ENCODE measurements at places on chromosomes 7 and 10.

DNA sequence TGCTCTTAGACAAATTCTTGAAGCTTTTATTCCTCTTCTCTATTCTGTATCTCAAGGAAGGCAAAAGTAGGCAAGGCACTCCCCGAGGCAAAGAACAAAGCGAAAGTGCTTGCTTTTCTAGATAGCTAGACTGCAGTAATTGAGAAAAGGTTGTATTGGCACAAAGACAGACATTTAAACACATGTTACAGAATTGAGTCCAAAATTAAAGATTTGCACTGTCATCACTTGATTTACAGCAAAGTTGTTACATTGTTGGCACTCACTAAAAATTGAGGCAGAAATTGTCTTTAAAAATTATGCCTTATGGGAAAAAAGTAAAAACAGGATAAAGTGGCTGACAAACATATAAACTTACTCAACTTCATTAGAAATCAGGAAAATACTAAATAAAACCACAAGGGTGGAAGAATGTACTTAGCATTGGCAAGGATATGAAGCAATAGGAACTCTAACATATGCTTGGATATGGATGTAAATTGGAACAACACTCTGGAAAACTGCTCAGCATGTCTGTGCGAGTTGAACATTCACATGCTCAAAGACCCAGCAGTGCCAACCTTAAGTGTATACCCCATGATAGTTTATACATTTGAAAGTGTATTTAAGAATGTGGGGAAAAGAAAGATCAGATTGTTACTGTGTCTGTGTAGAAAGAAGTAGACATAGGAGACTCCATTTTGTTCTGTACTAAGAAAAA is 491.3 kb downstream of the GLRX3 start:
- no peak for DNase-seq

- DNase-seq: no peak
Observed at GRCh38 chr7:47807126-47807525, 141.1 kb downstream of the PKD1L1 start.

- no peak for DNase-seq
Observed at GRCh38 chr7:37833107-37833817, 15.1 kb upstream of the NME8 start.

DNA sequence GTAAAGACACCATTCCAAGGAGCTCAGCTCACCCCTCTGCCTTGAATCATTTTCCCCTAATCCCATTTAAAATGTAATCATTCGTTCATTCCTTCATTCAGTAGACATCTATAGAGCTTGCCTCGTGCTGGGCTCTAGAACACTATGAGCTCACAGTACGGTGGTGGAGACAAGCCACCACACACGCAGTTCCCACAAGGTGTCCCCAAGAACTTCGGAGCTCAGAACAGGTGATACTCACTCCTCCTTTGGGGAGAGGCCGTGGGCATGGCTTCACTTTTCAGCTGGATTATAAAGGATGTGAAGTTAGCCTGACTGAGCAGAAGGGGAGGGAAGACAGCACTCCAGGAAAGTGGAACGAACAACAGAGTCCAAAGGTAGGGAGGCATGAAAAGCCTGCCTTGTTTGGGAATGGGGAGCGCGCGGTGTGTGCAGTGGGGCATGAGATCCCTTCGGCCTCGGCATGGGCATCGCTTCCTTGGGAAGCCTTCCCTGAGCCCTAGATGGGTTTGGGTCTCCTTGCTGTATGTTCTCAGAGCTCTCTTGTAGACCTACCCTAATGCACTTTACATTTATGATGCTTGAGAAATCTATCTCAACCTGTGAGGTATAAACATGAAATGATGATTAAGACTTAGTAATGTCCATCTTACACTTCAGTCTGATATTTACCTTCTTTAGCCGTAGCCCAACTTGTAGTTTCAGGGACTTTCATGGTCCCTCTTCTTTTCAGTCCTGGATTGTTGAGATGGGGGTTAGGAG is 809 bp upstream of the OGA start:
- no peak for DNase-seq

DNA sequence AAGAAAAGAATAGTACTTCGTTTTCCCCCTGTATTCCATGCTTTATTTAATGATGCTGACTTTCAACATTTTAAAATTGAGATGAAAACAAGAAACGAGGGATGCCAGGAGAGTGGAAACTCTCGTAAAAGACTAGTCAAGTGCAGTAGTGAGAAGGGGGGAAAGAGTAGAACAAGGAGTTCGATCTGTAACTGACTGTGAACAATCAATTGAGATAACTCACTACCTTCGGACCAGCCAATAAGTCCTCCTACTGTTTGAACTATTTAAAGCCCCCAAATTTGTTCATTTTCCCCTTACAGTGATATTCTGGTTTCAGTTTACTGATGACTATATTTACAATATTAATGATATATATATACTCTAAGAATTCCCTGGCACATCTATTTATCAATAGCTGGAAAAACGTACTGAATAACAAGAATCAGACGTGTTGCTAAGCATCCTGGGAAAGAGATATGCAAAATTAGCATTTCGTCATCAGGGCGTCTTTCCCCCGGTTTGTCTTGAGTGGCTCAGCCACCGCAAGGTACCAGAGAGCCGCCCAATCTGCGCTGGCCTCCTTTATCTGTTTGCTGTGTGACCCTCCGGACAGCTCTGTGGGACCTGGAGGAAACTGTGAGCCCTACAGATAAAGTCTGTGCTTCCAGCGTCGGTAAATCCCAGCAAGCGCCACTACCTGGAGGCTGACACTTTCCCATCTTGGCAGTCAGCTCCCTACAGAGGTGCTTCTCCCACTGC is 41.1 kb downstream of the PDIA4 start:
- DNase-seq: peak; percentile 70

DNA sequence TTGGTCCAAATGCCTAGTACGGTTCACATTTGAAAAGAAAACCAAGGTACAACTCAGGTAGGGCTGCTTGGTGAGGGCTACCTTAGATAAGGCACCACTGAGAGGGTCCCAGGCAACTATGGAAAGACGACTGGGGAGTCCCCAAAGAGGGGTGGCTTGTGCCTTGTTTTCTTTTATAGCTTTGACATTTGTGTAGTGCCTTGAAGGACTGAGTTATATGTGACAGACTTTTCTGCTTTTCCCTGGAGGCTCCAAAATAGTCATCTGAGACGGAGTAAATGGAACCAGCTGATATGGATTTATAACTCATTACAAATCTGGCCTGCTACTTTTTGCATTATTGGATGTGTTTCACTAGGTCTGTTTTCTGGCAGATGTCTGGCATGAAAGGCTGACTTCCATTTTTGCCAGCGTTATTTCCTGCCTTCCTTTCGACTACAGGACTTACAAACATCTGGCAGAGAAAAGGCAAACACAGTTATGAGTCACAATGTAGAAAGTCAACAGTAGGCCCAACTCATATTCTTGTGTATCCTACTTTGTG is 88.2 kb upstream of the IMMP2L start:
- DNase-seq: no peak

GRCh38 chr10:83617692-83618545 is 521.4 kb upstream of the GHITM start:
- no peak for DNase-seq

DNA sequence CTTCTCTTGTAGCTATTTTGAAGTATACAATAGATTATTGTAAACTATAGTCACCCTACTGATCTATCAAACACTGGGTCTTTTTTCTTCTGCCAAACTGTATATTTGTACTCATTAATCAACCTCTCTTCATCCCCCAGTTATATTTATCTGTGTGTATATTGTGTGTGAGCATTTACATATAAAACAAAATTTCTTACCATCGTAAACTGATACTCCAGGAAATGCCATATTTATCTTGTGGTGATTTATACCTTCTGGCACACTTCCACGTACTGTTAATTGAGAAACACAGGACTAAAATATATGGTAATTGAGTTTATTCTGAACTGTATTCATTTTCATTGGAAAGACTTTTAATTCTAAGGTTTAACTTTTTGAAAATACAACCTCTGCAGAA is 18.9 kb downstream of the ANLN start:
- no peak for DNase-seq

DNA sequence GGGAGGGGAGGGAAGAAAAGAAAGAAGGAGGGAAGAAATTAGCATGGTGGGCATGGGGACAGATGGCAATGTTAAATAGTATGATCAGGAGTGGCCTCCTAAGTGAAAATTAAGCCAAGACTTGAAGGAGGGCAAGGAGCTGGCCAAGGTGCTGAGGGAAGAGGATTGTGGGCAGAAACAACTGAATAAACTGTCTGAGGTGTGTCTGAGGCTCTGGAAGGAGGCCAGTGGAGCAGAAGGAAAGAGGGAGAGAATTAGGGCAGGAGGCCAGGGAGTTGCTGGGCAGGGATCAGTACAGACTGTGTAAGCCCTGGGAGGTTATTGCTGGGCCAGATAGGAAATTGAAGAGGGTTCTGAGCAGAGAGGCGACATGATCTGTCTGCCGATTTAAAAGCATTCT is 40.6 kb upstream of the VKORC1L1 start:
- DNase-seq: no peak

- no peak for DNase-seq
Observed at GRCh38 chr10:77456414-77456813, 181.2 kb downstream of the KCNMA1 start.

DNA sequence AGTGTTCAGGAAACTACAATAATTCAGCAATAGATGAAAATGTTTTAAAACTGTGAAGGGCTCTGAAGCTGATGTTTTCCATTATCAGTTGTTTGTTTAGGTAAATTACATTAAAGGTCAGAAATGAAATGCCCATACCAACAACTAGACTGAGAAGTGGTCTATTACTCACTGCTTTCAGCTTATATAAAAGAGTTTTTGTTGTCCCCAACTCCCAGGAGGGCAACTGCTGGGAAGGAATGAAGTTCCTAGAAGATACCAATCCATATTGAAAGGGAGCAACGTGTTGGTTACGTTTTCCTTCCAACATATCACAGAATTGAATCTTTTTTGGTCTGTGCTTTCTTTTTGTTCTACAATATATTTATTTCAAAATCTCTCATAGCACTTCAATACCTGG is 330.6 kb upstream of the LRRN3 start:
- no peak for DNase-seq

GRCh38 chr10:91602449-91602848 is 30.4 kb downstream of the PPP1R3C start:
- no peak for DNase-seq

DNA sequence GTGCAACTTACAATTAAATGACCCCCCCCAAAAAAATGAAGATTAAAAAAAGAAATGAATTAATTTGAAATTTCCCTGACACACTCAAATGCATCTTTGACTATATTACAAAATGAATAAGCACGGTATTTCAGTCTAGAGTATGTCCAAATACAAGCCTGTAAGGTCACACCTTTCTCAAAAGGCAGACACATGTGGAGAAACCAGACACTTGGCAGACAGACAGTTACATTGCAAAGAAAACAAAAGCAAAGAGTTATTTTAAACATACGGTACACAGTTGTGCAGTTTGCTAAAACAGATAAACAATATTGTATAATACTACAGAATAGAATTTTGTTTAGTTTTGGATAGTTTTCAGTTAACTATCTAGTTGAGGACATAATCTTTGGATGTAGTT is 153.0 kb downstream of the ATE1 start:
- no peak for DNase-seq

- no peak for DNase-seq
Observed at GRCh38 chr7:44152971-44153947, 12.1 kb upstream of the MYL7 start.

DNA sequence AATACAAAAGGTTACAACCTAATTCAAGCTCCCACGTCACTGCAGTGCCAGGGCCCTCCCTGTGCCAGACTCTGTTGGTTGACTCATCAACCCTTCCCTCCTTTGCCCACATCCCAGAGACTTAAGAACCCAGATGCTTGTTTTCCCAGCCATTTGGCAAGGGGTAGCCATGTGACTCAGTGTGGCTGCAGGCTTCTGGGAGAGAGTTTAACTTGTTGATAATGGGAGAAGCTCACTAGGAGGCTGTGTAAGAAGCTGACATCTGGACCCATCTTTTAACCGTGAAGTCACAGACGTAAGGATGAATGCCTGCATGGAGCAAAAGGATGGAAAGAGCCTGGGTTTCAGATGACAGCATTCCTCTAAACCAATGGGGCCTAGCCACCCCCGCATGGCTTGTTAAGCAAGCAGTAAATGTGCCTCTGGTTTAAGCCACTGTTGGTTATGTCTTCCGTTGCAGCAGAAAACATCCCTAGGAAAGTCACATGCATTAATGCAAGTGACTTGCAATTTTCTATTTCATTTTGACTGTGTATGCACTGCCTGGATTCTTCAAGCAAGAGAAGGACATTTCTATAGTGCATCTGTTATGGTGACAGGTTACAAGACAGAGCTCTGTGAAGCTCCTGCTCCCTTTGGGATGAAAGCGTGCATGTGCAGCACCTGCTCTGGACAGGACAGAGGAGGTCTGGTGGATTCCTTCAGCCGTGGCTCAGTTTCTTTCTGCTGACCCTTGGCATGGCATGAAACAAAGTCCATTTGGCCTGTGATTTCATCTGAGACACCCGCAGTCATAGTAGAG is 57.5 kb upstream of the CREB5 start:
- DNase-seq: no peak

GRCh38 chr10:120824881-120825309 is 26.3 kb upstream of the WDR11 start:
- no peak for DNase-seq

GRCh38 chr7:127064-127598 is 65.2 kb upstream of the FAM20C start:
- DNase-seq: no peak

- DNase-seq: no peak
Observed at GRCh38 chr7:155674556-155674955, 30.1 kb downstream of the RBM33 start.

DNA sequence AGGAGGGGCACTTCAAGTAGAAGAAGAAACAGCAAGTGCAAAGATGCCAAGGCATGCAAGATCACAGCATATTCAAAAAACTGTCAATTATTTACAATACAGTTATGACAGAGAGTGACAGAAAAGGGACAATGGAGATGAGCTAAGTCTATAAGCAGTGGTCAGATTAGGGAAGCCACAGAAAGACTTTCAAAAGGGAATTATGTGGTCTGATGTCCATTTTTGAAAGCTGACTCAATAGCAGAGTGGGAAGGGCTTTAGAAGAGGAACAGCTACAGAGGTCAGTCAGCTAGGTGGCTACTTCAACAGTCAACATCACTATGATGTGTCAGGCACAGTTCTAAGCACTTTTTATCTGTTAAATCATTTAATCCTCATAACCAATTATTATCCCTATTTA is 45.2 kb upstream of the SPOCK2 start:
- DNase-seq: no peak

DNA sequence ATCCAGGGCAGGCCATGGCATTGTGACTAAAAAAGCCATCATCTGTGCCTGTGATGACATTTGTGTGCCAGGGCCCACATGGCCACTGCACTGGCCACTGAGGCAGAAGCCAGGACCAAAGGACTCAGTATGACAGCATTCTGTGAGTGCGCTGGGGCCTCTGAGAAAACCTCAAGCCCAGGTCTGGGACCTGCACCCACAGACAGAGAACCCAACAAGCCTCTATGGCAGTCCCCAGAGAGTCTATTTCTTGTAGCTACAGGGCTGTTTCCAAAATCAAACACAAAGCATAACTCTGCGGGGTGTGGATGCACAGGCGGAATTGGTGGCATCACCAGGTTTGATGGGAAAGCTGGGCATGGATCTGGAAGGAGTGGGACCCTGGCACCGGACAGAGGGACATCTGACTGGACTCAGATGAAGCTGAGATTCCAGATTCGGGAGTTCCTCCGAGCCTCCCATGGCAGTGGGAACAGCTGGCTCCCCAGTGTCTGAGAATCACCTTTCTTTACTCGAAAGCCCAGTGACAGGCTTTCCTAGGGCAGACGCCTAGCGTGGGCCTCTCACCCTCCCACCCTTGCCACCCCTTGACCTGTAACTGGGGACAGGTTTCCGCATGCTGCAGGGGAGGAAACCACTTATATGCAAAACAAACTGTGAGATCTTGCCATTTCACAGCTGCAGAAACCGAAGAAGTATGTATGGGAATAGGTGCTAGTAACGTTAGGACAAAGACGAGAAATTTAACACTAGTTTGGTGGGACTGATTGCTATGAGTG is 70.6 kb upstream of the RHEB start:
- DNase-seq: no peak
